ENCODE measurements at places on chromosomes 6 and 20.
A peak's percentile ranks its signal among the peaks of the same experiment; 100 is the strongest.

- DNase-seq: no peak
Measured at GRCh38 chr20:6663751-6664388, 103.6 kb upstream of the BMP2 start.

DNA sequence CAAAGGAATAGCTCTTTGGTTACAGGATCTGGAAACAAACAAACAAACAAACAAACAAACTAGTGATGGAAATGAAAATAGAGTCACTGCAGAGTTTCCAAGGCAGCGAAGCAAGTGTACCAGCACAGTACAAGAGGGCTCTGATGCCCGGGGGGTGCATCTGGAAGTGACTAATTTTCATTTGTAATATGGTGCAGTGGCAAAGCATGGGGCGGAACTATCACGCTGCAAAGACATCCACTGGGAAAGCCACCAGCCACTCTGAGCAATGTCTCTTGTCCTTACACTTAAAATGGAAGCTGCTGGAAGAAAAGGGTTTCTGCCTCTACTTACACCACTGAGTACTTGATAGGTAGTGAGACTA is 44.4 kb upstream of the NEDD9 start:
- DNase-seq: no peak

GRCh38 chr20:19932170-19932667 is 84.9 kb upstream of the NAA20 start:
- DNase-seq: no peak

DNA sequence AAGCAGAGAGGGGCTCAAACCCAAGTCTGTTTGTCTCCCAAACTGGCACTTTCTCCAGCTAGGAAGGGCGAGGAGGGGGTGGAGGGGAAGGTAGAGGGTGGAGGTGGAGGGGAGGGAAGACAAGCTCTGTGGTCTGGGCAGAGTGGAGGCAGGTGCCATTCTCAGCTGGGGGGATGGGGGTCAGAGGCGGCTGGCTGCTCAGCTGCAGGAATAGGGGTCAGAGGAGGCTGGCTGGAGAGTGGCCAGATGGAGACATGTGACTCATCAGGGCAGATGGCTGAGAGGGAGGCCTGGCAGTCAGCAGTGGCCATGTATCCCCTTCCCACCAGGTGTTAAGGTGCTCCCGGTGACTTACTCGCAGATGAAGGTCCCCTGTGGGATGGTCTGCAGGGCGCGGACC is 3.5 kb upstream of the SLC44A4 start:
- DNase-seq: peak; percentile 69

DNA sequence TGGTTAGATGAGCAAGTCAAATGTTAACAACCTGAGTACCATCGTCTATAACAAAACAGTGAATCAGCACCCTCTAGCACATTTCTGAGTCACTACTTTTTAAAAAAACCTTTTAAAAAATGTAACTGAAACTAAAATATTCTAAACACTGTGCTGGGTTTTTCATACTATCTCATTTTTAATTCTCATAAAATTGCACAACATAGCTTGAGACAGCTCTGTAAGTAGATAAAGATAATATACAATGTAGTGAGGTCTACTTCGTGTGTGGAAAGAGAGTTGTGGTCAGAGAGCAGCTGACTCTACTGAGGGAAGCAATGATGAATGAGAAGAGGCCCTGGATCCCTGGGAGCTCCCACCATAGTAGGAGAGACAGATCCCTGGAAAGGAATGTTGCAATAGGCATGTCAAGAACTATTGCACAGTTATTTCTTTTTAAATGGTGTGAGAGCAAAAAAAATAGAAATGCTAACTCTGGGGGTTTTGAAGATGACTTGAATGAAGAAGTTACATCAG is 13.6 kb upstream of the CALHM6 start:
- DNase-seq: no peak

DNA sequence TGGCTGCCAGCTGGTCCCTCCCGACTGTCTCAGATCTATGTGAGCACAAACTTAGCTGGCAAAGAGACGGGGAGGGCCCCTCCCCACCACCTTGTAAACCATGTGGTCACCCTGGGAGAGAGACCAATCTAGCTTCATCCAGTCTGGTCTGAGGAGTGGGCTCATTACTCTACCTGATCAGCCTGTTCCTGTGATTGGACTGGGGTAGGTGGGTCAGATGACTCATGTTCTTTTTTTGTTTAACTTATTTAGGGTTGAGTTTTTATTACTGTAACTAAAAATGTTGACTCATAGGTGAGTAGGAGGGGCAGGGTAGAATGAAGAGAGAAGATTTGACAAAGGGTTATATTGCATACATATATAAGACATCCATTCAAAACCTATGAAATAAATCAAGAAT is 4.7 kb downstream of the GSTA4 start:
- DNase-seq: no peak

GRCh38 chr6:4635666-4636065 is 140.5 kb upstream of the CDYL start:
- DNase-seq: no peak

DNA sequence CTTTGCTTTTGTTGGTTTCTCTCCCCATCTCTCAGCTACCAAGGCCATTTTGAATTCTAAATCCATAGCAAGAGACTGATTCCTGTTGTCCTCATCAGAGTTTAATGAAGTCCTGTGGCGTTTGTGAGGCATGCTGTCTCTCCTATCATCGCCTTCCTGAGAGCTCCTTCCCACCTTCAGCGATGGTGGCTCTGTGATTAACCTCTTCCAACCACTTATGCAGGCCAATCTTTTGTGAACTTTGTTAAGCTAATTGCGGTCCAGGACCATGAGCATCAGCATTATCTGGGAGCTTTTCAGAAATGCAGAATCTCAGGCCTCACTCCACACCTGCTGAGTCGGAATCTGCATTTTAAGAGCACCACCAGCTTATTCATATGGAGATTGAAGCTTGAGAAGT is 272.5 kb upstream of the CDYL start:
- no peak for DNase-seq

GRCh38 chr20:63060057-63060991 is 53.6 kb upstream of the BHLHE23 start:
- DNase-seq: no peak

- DNase-seq: no peak
Measured at GRCh38 chr6:71310261-71310660, 21.6 kb downstream of the OGFRL1 start.

- DNase-seq: no peak
Measured at GRCh38 chr6:90098627-90099026, 198.0 kb downstream of the BACH2 start.

GRCh38 chr6:99711302-99711701 is 104.7 kb downstream of the PRDM13 start:
- no peak for DNase-seq

GRCh38 chr6:137798261-137798660 is 68.8 kb upstream of the TNFAIP3 start:
- no peak for DNase-seq

DNA sequence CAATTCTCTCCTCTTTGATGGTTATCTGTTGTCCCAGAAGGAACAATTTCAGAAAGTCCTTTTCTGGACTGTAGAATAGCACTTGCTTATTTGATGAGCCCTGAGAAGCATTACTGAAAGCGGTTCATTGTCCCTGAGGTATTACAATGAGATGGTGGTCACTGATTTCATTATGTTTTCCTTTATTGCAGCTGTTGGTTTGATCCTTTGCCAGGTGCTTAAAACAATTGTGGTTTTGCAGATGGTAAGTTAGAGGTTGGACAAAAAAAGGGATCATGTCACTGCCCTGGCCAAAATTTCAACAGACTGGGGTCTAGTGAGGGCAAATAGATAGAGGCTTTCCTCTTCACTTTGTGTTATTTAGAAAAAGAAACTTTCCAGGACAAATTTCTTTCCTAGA is 61.9 kb downstream of the ESR1 start:
- no peak for DNase-seq

- no peak for DNase-seq
Measured at GRCh38 chr6:6351511-6352025, 31.1 kb upstream of the F13A1 start.

DNA sequence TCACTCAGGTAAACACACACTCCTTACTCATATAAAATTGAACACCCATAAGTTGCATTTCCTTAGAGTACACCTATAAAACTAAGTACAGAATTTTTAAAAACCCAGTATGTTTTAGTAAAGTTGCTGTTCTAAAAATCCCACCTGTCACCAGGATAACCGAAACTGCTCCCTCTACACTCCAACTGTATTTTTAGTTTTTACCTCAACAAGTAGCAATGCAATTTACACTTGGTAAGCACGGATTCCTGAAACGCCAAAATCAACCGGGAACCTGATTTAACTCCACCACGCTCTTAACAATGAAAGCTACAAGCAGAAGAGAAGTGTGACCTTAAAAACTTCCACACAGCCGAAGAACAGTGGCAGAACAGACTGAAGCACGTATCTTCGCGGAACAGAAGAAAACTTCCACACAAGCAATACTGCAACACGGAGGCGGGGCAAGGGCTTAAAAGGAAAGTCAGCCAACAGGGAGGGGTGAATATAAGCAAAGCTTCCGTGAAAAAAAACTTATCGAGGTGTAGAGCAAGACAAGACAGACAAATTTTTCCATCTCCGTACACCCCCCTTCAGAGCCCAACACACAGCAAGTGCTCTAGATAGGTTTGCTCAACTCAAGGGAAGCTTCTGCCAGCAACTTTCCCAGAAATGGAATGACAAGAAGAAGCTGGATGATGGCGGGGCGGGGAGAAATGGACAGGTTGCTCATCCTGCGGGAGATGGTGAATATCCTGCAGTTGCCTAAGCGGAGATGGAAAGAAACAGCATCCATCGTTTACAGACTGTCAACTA is 1.4 kb downstream of the STAU1 start:
- no peak for DNase-seq

DNA sequence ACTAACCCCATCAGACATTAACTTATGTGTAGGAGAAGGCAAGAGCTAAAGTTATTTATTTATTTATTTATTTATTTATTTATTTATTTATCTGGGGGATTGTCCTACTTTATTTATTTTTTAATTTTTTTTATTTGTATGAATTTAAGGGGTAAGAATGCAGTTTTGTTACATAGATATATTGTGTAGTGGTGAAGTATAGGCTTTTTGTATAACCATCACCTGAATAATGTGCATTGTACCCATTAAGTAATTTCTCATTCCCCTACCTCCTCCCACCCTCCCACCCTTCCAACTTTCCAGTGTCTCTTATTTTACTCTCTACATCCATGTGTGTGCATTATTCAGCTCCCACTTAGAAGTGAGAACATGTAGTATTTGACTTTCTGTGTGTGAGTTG is 51.6 kb downstream of the SPTLC3 start:
- no peak for DNase-seq

DNA sequence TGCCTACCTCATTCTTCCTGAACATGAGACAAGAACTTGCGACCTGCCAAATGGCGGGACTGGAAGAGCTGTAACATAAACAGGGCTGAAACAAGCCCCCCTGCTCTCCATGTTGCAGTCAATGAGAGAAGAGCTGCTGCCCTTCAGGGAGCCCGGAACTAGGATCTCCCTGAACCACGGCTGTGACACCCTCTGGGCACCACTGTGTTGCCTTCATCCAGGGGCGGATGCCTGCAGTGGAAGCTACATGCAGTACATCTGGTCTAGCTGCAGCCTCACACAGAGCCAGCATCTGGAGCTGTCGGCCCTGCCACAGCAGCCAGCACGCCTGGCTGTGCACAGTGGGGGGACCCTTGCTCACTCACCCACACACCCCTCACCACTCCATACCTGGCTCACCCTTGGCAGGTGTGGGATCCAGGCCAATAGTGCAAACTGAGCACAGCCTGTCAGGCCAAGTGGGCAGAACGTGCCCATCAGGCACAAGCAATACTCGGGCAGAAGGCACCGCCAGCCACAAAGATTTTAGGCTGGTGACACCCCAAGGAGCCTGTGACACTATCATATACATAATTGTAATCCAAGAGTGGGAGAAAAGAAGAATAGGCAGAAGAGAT is 451.3 kb downstream of the HTR1B start:
- DNase-seq: no peak

GRCh38 chr20:50537546-50538201 is 27.5 kb downstream of the PTPN1 start:
- no peak for DNase-seq

- peak; percentile 5 for DNase-seq
Measured at GRCh38 chr20:40506537-40506939, 182.5 kb downstream of the MAFB start.

- no peak for DNase-seq
Measured at GRCh38 chr6:126170978-126171382, 168.9 kb upstream of the CENPW start.

DNA sequence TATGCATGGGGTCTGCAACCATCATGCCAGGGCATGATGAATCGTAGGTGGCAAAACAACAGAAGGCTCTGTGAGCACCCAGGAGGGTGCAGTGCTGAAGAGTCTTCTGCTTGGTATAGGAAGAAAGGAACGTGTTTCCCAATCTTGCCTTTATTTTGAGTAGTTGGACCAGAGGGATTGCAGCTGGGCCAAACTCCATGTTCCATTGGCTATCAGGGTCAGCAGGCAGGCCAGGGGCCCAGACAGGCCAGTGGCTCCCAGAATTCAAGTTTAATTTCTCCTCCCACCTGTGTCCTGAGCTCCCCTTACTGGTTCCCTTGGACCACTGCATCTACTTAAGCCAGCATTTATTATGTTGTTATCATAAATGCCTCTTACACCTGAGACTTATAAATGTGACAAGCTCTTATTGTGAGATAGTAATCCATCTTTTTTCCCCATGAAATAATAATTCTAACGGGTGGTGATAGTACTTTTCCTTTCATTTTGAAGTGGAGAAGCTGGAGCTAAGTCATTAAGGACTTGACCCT is 918 bp upstream of the TRIM38 start:
- DNase-seq: no peak

- no peak for DNase-seq
Measured at GRCh38 chr20:43916073-43916880, 1.6 kb downstream of the TOX2 start.

GRCh38 chr6:14762077-14762476 is 483.8 kb upstream of the JARID2 start:
- DNase-seq: no peak

DNA sequence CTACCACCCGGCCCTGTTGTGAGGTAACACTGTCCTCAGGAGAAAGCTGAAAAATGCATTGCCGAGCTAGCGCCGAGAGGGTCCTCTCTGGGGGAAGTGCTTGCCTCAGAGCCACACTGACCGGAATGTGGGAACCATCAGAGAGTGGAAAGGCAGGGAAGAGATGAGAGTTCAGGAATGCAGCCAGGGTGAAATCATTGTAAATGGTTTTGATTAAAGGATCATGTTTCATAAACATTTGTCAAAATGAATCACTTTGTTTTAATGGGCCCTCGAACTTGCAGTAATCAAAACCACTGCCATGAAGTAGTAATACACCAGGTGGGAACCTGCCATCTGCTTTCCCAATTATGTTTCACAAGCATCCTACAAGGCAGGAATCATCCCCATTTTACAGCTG is 16.9 kb upstream of the IL17F start:
- no peak for DNase-seq
